ENCODE measurements at places on chromosomes 7 and 10.

- DNase-seq: no peak
Observed at GRCh38 chr10:101941871-101942270, 98.3 kb upstream of the KCNIP2 start.

GRCh38 chr10:76274933-76275332 lies 843.5 kb downstream of the LRMDA start:
- DNase-seq: no peak

DNA sequence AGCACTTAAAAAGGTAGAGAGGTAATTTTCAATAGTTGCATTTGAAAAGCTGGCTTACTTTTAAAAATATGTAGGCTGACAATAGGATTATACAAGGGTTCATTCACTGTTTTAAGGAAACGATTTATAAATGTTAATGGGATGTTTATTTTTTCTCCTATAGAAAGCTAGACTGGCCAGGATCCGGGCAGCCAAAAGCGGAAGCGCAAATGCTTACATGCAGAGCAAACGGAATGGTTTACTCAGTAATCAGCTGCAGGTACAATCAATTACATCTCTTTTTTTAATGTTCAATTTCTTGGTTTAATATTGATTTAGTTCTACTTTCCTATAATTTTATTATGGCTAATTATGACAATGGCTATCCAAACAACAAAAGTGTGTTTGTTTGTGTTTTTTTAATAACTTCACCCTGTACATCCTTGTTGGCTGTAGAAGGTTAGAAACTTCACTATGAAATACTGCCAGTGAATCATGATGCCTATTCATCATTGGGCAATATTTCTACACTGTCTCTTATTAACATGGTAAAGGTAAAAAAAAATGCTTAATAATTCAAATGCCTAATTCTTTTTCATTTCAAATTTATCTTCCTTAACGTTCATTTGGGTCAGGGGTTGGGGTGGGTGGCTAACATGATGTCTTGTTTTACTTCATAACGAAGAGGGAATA lies 116.4 kb downstream of the TSPAN12 start:
- DNase-seq: no peak

DNA sequence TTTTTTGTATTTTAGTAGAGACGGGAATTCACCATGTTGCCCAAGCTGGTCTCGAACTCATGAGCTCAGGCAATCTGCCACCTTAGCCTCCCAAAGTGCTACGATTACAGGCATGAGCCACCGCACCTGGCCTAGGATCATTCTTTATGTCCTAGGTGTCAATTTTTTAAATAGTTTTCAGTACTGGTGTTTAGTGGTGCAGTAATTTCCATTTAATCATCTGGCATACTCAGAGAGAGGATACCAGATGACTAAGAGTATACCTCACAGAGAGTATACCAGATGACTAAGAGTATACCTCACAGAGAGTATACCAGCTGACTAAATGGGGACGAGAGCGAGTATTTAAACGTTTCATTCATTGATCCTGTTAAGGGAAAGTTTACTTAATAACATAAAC lies 37.3 kb upstream of the TMEM248 start:
- no peak for DNase-seq

DNA sequence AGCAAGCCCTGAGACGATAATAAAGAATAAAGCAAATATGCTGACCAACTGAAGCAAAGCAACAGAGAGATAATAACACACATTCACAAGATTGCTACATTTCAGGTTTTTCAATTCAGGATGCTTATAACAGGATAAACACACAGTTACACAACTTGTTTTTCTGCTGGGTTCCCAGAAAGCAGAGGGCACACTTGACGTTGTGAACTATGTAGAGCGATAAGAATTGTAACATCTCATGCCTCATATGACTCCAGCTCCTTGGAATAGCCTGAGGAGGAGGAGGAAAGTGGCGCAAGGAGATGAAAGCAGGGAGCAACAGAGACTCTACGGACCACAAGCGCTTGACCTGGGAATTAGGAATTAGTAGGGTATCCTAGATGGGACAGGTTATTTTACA lies 201.7 kb downstream of the SKAP2 start:
- DNase-seq: no peak

DNA sequence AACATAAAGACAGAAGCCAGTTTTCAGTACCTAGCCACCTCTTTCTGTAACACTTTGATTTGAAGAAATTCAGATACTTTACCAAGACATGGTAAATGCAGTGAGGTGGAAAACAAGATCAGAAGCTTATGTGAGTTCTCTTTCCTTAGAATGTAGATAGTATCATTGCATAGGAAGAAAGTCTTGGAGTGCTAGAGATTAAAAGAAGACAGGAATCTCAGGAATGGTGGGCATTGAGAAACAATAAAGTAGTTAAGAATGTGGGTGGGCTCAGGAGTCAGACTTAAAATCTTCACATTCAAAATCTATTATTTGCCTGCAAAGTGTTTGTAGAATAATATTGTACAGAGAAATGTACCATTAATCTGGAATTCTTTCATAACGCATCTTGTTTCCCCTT lies 58.9 kb downstream of the POLL start:
- DNase-seq: no peak

Data from activated naive CD8-positive, alpha-beta T cell treated with anti-CD3 and anti-CD28 coated beads, Interleukin-2, amount 50 U/mL, for 24 hours (primary cell).